ENCODE measurements at places on chromosomes 11 and 22. TPM values are rescaled to one million over a fixed set of nuclear protein-coding genes. Genes with fewer than 3 reads are reported as not detected.

The LGALS12 gene
- polyA plus RNA-seq = not detected

The HORMAD2 gene
- not detected for polyA plus RNA-seq

The IFT27 gene
- polyA plus RNA-seq = 25.0 TPM

DNA sequence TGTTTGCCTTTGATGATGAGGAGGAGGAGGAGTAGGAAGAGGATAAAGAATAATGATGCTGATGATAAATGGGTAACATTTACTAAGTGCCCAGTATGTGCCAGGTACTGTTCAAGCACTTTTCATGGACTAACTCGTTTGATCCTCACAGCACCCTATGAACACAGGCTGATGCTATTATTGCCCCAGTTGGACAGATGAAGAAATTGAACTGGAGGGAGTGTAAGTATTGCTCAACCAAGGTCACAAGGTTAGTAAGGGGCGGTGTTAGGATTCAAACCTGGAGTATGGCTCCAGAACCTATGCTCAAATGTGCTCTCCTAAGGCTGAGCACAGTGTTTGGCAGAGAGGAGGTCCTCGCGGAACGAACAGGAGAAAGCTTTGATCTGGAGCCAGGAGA lies 78.6 kb downstream of the SYN3 start:
- no peak for DNase-seq

GRCh38 chr11:17734418-17734911 lies at the start of gene KCNC1:
KCNC1 (plus strand) TSS chr11:17734781; CDS start chr11:17736003, 1,222 bp downstream.
- DNase-seq = no peak

DNA sequence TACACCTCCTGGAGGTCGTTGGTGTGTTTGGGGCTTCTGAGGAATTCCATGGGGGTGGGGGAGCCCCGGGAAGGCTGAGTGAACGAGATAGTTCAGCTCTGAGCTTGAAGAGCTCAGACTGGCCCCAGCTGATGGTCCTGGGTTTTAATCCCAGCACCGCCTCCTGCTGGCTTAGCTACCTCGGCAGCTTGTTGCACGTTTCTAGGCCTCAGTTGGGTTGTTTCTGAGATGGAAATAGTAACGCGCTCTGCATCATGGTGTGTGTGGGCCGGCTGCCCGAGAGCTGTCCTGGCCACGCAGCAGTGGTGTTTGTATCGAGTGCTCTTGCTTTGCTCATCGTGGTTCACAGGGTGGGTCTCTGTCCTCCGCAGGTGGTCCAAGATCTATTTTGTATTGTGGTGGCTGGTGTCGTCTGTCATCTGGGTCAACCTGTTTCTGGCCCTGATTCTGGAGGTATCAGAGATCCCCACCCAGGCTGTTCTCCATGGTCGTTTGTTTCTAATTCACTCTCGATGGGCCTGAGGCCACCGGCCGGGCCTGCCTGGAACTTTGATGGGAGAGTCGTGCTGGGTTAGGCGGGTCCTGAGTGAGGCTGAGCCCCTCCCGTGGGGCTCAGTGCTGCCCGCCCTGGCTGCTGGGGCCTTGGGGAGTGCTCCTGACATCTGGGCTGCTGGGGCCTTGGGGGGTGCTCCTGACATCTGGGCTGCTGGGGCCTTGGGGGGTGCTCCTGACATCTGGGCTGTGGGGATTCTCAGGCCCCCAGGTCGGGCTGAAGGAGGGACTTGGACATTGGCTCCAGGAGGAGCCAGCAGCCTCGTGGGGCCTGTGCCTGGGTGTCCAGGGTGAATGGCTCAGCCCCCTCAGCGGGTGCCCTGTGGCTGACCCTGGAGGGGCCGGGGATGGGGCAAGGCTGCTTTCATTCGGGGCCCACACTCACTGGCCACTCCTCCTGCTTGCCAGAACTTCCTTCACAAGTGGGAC lies 37.7 kb downstream of the TPCN2 start:
- peak; percentile 63 for DNase-seq

- no peak for DNase-seq
Measured at GRCh38 chr11:115503886-115504275, 334 bp downstream of the CADM1 start.

DNA sequence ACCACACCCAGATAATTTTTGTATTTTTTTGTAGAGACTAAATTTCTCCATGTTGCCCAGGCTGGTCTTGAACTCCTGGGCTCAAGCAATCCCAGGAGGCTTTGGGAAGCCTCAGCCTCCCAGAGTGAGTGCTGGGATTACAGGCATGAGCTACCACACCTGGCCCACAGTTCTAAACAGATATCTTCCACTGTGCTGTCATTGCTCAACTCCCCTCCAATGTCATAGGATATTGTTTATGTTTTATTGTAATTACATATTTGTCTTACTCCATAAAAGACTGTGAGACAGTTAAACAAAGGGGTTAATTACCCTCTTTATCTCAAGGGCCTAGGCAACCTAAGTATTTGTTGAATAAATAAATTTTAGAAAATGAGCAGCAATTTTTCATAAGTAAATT lies 204.2 kb downstream of the GRM5 start:
- no peak for DNase-seq

DNA sequence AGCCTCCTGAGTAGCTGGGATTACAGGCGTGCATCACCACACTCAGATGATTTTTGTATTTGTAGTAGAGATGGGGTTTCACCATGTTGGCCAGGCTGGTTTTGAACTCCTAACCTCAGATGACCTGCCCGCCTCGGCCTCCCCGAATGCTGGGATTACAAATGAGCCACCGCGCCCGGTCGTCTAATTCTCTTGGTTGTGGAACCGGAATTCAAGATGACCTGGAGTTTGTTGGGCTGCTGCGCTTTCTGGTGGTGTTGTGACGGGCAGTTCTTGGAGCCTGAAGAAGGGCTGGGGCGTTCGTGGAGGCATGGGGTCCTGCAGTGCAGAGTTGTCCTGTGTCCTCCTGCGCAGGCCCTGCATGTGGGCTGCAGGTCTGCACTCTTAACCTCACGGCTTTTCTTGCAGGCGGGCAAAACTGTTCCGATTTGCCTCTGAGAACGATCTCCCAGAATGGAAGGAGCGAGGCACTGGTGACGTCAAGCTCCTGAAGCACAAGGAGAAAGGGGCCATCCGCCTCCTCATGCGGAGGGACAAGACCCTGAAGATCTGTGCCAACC lies 4.9 kb upstream of the TRMT2A start:
- no peak for DNase-seq

GRCh38 chr11:27295928-27296327 lies 67.1 kb downstream of the CCDC34 start:
- peak; percentile 53 for DNase-seq

The PGA4 gene
- 0.71 TPM for polyA plus RNA-seq

GRCh38 chr11:38491986-38492385 lies 1894.0 kb upstream of the RAG2 start:
- no peak for DNase-seq

The APOA1 gene
- polyA plus RNA-seq = 1.4 TPM

DNA sequence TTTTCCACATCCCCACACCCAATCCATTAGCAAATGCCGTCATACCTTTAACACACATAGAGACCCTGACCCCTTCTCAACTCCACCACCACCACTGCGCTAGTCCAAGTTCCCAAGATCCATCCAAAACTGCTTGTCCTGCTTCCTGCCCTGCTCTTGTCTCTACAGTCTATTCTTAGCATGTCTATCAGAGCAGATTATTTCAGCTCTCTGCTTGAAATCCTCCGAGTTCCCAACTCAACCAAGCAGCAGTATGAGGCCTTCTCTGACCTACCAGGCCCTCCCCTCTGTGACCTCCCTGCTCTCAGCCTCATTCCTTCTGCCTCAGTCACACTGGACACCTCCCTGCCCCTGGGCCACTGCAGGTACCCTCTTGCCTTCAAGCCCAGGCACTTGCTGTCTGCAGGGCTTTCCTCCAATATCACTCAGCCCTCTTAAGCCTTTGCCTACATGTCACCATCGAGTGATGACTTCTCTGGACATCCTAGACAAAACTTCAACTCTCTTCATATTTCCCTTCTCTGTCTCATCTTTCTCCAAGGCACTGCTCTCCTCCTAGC lies 134.6 kb downstream of the SPATA19 start:
- DNase-seq = no peak

The OR8D4 gene
- 0.21 TPM for polyA plus RNA-seq

- peak; percentile 65 for DNase-seq
Measured at GRCh38 chr11:61626580-61627380, 45.9 kb upstream of the SYT7 start.

GRCh38 chr22:44304354-44304753 lies 8.4 kb downstream of the SHISAL1 start:
- DNase-seq = no peak

DNA sequence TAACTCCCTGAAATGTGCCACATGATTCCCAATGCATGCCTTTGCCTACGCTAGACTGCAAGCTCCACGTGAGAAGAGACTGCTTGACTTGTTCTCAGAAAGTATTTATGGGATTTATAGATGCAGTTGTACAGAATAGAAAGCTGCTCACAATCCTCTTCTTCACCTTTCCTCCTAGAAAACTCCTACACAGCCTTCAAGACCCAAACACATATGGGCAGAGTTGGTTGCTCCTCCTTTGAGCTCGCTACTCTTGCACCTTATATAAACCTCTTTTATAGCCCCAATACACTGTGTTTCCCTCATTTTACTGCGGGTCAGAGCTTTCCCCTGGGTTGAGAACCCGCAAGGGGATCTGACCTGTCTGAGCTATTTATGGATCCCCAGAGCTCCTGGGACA lies 16.4 kb downstream of the C1QTNF6 start:
- no peak for DNase-seq

DNA sequence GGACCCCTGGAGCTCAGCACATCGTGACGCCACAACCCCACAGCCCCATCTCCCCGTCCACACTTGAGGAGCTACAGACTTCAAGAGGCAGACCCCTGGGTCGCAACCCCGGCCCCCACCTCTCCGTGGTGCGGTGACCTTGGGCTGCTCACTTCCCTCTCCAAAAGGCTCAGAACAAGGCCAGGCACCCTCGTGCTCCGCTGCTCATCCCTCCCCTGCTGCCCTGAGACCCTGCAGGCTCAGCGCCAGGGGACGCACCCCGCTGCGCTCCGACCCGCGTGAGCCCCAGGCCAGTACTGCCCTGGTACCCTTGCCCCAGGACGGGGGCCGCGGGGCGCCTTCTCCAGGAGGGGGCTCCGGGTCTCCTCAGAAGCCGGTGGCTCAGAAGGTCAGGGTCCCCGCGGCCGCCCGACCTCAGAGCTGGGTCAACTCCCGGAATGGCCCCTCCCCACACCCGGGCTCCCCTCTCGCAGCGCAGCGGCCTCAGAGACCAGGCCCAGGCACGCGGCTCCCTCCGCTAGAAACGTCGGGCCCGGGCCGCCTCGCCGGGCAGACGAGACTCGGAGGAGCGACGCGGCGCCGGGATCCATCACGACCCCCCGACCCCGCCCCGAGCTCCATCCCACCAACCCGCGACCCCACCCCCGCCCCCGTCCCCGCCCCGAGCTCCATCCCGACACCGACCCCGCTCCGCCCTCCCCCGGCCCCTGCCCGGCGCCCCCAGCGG lies 563 bp downstream of the GATD1 start:
- DNase-seq = no peak

DNA sequence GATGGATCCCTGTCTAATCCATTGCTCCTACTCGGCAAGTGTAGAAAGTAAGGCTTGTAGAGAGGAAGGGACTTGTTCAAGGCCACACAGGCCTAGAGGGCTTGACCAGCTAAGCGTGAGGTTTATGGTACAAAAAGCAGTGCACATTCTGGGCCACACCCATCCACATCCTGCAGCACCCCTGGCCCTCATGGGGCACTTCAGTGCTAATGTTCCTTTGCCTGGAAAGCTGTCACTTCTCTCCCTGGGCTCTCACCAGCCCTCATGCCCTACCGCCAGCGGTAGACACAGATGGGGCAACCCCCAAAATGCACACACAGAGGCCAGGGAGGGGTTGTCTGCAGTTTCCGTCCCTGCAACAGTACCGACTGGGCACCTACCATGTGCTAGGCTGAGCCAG lies 7.1 kb upstream of the MGAT3 start:
- DNase-seq = no peak

- DNase-seq = no peak
Measured at GRCh38 chr11:89521294-89521693, 30.1 kb upstream of the NOX4 start.

GRCh38 chr11:93807980-93808379 lies 23.9 kb downstream of the MED17 start:
- no peak for DNase-seq

The TMA7B gene
- not detected for polyA plus RNA-seq

The ZBTB16 gene
- 3.2 TPM for polyA plus RNA-seq
